ENCODE measurements at places on chromosomes 4 and X. TPM values are rescaled to one million over a fixed set of nuclear protein-coding genes. Genes with fewer than 3 reads are reported as not detected.

DNA sequence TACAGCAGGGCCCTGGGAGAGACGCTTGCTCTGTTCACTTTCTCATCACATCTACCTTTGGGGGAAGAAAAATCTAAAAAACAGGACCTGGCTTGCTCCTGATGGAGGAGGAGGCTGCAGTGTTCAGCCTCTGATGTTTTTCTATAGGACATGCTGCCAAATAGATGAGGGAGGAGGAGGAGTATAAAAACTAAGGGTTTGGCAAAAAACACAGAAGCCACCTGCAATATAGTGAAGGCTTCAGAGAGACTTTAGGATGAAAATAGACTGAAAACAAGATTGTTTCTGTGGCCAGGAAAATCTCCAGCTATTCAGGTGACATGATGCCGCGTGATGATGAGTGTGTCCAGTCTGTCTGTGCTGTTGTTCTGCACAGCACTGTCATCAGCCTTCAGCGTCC, 160.6 kb downstream of the PTTG2 start:
- DNase-seq: no peak

DNA sequence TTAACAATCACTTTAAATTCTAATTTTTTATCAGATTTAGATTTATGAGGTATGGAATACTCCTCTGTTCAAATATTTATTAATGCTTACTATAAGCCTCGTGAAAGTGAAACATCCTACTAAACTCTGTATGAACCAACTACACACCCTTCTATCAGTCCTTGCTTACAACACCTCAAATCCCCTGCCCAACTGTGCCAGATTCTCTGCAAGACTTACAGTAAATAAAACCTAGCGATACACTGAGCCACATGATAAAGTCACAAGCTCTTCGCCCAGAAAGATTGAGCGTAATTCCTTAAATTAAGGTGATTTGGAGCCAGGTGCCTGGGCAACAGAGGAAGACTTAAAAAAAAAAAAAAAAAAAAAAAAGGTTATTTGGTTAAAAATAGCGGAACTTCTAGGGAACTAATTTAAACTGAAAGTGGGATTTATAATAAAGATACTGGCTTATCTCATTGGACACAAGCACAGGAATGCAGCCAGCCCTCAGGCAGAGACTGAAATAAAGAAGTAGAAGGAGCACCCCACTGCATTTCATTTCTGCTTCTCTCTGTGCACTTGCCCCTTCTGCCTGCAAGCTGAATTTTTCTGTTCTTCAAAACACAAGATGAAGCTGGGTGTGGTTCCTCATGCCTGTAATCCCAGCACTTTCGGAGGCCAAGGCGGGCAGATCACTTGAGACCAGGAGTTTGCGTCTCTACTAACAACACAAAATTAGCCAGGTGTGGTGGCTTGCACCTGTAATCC, 17.5 kb upstream of the C4orf36 start:
- no peak for DNase-seq

DNA sequence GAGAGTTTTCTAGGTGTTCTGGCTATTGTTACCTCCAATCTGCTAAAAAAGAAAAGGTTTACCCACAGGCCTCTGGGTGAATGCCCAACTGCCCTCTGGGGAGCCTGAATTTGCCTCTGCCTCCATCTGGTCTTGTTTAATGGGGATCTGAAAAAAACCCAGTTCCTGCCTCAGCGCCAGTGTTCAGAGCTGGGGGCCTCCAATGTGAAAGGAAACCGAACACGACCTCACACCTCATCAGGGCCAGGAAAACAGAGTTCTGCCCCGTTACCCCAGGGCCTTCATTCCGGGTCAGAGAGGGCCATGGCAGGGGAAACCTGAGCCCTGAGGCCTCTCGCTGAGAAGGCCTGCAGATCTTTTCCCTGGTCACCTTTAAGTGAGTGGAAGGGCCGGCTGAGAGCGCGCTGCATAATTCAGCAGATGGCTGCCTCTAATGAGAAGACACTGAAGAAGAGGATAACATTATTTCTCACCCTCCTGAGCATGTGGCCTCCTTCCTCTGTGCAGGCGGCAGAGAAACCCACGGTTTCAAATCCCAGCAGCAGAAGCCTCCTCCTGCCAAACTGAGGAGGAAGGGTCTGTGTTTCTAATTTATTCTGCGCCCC, 6.8 kb downstream of the SEPTIN6 start:
- DNase-seq: no peak

DNA sequence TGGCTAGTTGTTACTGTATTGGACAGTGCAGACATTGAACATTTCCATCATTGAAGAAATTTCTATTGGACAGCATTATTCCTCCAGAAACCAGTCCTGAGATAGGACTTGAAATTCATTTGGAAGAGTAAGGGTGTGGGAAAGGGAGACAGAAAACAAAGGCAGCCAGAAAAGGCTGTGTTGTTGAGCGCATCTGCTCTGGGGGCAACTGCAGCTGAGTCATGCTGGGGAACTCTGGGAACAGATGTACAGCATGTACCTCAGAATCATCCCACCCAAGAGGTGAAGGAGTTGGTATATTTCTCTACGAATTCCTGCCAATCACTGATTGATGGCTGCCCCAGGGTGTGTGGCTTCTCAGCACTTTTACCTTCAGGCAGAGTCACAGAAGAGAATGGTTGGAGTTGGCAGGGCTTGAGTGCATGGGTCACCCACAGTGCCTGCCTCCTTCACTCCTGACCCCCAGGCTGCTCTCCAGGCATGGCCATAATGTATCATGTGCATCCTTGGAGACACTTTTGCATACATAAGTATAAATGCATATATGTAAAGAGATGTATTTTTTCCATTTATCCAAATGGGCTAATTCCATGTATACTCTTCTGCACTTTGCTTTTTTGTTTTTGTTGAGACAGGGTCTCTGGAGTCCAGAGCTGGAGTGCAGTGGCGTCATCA, 39.4 kb downstream of the GEMIN8 start:
- no peak for DNase-seq

- DNase-seq: no peak
Observed at GRCh38 chr4:140829825-140830224, 73.6 kb upstream of the TBC1D9 start.

- DNase-seq: no peak
Observed at GRCh38 chr4:158229768-158230167, 19.5 kb downstream of the TMEM144 start.

DNA sequence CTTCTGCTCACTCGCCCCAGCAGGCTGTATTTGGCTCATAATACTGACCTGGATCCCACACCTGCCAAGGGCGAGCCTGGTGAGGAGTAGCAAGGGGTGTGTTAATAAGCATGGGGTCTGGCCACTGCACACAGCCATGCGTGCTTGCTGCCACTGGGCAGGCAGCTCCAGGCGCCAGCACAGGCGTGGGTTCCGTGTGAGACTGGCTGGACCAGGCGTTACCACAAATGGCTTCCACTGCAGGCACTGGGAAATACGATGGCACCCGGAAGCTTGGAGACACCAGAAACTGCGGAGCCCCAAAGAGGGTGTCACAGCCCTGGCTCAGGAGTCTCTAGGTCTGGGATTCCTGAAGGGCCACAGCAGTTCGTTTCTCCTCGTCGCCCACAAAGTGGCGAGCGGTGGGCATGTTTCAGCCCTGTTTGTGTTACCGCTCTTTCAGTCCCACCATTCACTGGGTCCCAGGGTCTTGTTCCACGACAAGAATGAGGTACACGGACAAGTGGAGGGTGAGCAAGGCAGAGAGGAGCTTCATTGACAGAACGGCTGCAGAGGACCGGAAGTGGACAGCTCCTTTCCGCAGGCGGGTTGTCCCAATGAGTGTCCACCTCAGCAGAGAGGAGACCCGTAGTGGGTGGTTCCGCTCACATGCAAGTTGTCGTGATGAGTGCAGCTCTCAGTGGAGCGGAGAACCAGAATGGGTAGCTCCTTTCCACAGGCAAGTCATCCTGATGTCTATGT, 428.9 kb downstream of the EPHA5 start:
- no peak for DNase-seq

DNA sequence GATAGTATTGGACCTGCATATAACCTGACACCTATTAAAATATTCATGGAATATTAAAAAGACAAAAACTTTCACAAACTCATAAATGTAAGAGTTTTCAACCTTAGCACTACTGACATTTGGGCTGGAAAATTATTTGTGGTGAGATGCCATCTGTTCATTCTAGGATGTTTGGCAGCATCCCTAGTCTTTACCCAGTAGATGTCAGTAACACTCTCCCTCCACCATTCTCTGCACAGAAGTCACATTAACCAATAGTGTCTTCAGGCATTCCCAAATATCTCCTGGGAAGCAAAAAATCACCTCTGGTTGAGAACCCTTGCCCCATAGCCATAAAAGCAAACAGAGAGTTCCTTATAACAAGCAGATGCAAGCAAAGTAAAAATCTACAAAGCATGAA, 41.4 kb upstream of the NDST4 start:
- DNase-seq: no peak

GRCh38 chr4:931960-932712, at the start of the genes GAK and TMEM175:
TSS of gene GAK (minus strand) at chr4:932316. CDS start at chr4:932187, 129 bp downstream.
TSS of gene TMEM175 (plus strand) at chr4:932460. CDS start at chr4:947740, 15,280 bp downstream.
- peak; percentile 95 for DNase-seq

GRCh38 chr4:109157205-109157604, 145.3 kb downstream of the COL25A1 start:
- no peak for DNase-seq

- no peak for DNase-seq
Observed at GRCh38 chrX:47633689-47634590, 4.2 kb upstream of the CFP start.

- DNase-seq: no peak
Observed at GRCh38 chr4:7073526-7074390, 5.9 kb upstream of the GRPEL1 start.

- DNase-seq: no peak
Observed at GRCh38 chr4:165556383-165556782, 177.6 kb downstream of the CPE start.

- no peak for DNase-seq
Observed at GRCh38 chr4:117164338-117164737, 79.0 kb upstream of the TRAM1L1 start.

- DNase-seq: no peak
Observed at GRCh38 chr4:79050541-79050880, 111.3 kb upstream of the PAQR3 start.

DNA sequence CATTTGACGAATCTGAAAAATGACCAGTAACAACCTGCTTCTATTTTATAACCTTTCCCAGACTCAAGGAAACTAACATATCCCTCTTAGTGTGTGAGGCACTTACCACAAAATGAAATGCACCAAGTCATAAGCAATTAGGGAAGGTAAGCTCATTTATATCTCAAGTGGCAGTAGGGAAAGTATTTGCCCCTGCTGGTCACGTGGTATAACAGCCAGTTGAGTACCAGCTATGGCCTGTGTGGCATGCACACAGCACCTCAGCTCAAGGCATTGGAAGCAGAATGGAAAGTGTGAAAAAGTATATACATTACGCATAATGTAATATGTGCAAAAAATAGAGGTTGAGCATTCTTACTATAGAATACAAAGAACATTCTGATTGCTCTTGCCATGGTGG, 178.3 kb upstream of the GYPA start:
- no peak for DNase-seq

- DNase-seq: no peak
Observed at GRCh38 chrX:119402588-119402987, 3.5 kb downstream of the SLC25A43 start.

DNA sequence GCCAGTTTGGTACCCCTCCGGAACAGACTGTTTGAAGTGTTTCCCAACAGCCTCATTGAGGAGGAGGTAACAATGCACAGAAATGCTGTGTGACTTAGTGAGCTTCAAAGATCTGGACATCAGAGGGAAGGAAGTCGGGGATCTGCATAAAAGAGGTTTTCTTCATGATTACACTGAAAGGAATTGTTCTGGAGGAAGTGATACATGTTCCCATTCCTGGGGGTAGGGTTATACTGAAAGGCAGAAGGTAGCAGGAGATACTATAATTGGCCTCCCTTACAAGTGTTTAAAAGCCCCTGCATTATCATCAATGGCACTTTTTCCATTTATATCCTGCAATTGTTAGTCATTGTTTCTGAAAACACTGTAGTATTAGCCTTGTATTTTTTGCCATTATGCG, 94.0 kb upstream of the DKK2 start:
- no peak for DNase-seq

DNA sequence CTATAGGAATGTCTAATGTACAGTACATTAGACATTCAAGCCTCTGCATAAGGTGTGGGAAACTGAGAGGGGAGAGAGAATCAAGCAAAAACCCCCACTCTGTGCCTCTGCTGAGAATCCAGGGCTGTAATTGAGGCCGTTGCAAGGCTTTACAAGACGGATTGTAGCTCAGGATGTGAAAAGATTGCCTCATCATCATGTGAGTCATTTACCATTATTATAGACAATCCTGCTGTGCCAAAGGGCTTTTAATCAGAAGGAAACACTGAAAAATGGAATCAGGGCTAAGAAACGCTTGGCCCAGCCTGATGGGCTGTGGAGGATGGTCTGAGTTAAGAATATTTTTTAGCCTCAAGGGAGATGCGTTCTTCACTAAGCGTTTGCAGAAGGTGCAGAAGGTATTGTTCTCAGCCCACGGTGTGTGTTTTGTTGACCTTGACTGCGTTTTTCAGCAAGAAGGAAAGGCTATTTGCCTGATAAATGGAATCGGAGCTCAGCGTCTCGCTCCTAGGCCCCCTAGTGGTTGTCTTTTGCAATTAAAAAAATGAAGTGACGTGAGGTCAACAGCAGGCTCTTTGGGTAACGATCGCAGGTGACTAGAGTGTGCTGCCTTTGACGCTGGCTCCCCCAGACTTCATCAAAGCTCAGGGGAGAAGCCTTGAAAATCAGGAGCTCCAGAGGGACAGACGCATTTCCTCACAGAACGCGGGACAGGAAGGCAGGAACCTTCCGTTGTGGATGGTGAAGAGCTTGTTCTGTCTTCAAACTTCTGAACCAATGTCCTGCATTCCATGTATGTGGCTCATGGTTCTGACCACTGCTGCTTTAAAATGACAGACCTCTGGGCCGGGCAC, 18.1 kb upstream of the CHRNA9 start:
- DNase-seq: no peak

Gene STIM2
- 12.2 TPM for total RNA-seq

Gene TXK
- 0.71 TPM for total RNA-seq

Gene PNMA6F
- total RNA-seq: not detected

Gene SSX4B
- total RNA-seq: not detected

Gene CBLL2
- not detected for total RNA-seq

Gene HSFX4
- total RNA-seq: not detected

Gene GYPE
- 0.16 TPM for total RNA-seq

All from left ventricle myocardium inferior (tissue), 1 donor.